ENCODE measurements at places on chromosomes 1 and 21.

DNA sequence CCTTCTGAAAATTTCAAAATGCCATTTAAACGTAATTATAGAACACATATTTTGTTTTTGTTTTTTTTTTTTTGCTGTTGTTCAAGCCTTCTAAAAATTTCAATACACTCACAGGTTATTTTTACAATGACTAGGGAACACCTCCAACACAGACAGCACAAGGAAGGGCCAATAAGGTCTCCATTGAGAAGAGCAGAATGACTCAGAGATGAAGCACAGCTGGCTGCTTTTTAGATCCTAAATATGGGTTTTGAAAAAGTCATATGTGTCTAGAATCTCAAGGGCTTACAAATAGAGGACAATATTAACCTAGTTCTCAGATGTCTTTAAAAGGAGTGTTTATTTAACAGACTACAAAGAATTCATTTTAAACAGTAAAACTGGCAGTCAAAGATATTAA lies 104.6 kb downstream of the NEGR1 start:
- DNase-seq = no peak

- no peak for DNase-seq
Observed at GRCh38 chr1:160658162-160658813, 11.4 kb upstream of the SLAMF1 start.

GRCh38 chr1:169588785-169589485 lies 2.7 kb upstream of the F5 start:
- DNase-seq = peak; percentile 51

DNA sequence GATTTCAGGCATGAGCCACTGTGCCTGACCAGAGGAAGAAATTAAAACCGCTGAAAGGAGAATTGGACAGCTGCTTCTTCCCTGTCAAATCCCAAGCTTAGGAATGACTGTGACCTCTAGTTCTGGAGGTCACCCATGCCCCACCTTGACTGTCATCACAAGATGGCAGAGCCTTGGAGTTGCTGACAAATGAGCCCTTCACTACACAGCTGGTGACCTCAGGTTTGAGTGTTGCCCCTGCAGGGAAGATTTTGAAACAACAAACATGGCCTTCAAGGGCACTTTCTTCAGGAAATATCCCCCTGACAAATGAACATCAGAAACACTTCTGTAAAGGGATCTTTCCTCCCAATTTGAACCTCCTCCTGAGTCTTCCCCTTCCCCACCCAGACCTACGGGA lies 6.9 kb upstream of the SLC45A3 start:
- no peak for DNase-seq

DNA sequence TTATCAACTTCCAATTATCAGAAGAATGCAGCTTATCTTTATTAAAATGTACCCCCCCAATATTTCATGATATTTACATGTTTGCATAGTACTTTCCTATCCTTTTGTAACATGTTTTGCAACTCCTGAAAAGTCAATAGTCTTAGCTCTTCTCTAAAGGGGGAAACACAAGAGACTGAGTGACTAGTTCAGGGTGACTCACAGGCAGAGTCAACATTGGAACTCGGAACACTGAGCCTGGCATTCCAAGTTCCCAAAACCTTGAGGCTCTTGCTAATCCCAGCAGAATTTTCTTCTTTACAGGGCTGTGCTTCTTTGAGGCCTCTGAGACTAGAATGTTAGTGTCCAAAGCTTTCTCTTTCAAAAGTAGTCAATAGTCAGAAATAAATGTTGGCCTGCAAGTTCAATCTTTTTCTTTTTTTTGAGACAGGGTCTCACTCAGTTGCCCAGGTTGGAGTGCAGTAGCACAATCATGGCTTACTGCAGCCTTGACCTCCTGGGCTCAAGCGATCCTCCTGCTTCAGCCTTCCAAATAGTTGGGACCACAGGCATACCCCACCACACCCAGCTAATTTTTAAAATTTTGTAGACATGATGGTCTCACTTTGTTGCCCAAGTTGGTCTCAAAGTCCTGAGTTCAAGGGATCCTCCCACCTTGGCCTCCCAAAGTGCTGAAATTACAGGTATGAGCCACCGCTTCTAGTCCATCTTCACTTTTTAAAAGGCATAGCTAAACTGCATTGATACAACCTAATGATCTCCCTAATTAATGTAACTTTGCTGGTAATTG lies 37.5 kb downstream of the ZNF281 start:
- no peak for DNase-seq

- no peak for DNase-seq
Observed at GRCh38 chr21:38170704-38171682, 85.8 kb upstream of the KCNJ15 start.
